ENCODE measurements at places on chromosomes 4 and X.

DNA sequence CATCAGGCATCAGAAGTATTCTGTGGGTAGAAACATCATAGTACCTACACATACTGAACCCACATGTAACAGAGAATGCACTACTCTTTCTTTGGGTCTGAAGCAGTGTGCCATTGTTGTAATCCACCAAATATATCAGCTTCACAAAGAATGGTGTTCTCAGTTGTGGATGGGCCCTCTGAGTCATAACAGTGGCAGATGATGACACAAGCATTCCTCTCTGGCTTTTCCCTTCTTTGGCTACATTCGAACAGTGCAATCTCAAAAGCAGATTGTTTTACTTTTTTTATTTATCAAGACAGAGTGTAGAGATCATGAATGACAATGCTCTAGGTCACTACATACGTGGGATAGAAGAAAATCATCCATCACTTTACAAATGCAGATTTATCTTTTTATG lies 247.2 kb upstream of the EPHA5 start:
- no peak for DNase-seq

GRCh38 chr4:1209821-1210220 lies 37.4 kb upstream of the SPON2 start:
- DNase-seq = no peak

DNA sequence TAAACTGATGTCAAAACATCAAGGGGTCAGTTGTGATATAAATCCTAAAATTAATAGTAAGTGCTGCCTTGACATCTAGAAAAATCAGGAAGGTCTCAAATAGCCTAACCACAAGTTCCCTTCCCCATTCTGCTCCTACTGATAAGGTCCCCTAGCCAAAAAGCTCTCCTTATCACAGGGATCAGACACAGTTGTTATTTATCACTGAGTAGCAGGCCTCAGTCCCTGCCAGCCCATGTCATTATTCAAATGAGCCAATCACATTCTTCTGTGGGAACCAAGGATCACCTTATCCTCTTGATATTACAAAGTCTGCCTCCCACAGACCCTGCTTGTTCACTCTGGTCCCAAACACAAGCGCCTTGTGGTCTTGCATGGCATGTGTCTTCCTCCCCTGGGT lies 23.3 kb upstream of the TMEM255A start:
- no peak for DNase-seq

- no peak for DNase-seq
Observed at GRCh38 chr4:10403633-10404445, 53.4 kb downstream of the ZNF518B start.

DNA sequence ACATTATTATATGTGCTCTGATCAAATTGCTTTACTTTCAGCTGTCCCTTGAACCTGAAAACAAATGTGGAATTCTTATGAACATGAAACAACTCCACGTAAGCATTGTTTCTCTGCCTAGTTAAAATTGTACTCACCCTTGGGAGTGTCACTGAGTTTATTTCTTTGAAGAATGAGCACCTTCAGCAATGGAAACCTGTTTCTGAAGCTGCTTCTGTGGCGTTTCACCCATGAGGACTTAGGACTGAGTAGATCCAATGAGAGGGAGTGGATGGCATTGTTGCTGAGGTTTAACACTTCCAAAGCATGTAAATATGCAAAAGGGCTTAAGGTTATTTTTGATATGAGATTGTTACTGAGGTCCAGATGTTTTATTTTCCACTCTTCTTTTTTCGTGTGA lies 3.2 kb downstream of the LRRC66 start:
- no peak for DNase-seq

- no peak for DNase-seq
Observed at GRCh38 chr4:44071959-44072955, 376.4 kb downstream of the KCTD8 start.

DNA sequence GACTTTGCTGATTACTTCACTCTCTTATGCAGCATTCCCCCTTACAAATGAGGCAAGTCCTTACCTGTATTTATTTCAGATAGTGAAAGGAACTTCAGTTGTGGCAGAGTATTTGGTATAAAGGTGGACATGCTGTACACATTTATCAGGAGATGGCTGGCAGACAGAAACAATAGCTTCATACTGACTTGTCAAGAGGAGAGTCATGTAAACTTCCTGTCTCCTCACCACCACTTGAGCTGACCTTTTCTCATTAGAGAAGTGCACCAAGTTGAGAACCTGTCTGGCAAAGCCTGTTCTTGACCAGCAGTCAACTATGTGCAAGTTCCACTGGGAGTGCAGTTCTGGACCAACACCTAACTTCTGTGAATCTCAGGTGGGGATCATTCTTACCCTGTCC lies 80.8 kb downstream of the LARP1B start:
- no peak for DNase-seq

DNA sequence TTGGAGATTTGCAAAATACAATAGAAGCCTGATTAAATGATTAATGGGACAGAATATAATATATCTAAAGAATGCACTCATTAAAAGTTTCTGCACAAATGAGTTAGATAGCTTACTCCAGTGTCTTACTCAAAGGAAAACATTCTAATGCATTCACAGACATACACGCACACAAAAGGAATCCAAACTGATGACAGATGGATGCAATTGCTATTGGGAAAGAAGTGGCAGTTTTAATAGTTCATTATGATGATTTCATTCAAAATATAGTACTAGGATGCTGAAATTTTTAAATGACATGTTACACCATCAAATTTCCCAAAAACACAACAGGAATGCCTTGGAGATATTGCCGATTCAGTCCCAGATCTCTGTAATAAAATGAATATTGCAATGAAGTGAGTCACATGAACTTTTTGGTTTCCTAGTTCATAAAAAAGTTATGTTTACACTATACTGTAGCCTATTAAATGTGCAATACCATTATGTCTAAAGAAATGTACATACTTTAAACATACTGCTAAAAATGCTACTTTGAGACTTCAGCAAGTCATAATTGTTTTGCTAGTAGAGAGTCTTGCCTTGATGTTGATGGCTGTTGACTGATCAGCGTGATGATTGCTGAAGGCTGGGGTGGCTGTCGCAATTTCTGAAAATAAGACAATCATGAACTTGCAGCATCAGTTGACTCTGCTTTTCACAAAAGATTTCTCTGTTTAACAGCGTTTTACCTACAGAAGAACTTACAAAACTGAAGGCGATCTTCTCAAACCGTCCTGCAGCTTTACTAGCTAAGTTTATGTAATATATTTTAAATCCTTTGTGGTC lies 45.6 kb downstream of the BBS12 start:
- no peak for DNase-seq

DNA sequence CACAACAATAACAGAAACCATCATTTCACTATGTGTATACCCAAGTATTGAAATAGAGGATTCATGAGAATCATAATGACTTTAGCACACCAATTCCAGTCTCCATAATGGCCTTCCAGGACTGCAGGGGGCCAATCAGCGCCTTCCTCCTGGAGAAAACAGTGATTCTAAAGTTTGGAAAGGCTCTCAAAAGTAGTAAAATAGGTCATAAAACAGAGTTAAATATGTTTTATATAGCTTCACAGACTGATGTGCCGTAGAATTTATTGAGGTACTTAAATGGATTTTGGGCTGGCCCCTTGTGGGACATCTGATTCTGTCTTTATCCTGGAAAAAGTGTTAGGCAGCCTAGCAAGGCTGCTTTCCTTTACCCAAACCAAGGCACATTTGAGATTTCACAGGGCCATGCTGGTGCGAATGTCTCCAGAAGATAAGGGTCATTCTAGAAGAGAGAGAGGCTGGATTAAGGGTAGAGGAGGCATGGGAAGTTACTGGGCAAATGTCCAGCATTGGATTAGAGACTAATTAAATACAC lies 543.9 kb downstream of the GALNTL6 start:
- DNase-seq = no peak

- DNase-seq = no peak
Observed at GRCh38 chr4:5941601-5942000, 48.7 kb upstream of the CRMP1 start.

DNA sequence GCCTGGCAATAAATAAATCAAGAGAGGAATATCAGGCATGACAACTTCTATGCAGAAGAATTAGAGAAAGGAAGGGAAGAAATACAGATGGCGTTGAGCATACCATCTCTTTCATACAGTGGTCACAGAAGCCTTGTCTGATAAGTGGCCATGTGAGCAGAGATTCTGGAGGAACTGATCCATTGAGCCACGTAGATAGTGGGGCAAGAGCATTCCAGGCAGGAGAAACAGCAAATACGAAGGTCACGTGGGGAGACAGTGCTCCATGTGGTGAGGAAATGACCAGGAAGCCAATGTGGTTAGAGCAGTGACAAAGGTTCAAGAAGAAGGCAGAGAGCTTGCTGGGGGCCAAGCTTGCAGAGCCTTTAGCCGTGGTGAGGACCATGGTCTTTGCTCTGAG lies 226.7 kb upstream of the NOCT start:
- DNase-seq = no peak

DNA sequence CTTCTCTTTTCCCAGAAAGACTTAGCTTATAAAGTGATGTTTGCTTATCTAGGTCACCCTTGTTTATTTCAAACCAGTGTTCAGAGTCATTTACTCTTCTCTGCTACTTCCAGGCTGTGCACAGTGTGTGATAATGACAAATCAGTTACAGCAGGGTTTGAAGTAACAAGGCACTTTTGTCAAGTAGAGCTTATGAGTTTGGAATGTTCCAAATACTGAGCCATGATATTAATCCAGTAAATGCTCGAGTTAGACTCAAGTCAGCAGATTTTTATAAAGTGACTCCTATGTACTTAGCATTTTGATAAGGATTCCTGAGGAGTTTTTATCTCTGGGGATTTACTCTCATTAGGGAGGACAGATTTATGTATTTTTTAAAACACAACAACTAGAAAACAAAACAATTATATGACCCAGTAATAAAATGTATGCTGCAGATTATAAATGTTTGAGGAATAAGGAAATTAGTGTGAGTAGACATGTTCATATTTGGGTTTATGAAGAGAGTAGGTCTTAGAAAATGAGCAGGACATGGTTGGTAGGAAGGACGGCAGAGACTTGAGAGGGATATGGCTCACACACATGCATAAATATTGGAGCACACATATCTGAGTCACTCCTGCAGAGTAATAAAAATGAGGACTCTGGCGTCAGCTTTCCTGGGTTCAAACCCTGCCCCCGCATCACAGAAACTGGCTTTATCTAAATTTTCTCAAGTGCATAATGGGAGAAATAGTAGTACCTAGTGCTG lies 271.2 kb downstream of the FBXO8 start:
- no peak for DNase-seq

GRCh38 chr4:7786040-7786439 lies 153.6 kb downstream of the AFAP1 start:
- no peak for DNase-seq

GRCh38 chr4:112511093-112511802 lies 4.7 kb downstream of the NEUROG2 start:
- DNase-seq = no peak

All from CD4-positive, alpha-beta T cell treated with Interleukin-1 beta for 1 hour (primary cell).